ENCODE measurements at places on chromosomes 3 and 15.

DNA sequence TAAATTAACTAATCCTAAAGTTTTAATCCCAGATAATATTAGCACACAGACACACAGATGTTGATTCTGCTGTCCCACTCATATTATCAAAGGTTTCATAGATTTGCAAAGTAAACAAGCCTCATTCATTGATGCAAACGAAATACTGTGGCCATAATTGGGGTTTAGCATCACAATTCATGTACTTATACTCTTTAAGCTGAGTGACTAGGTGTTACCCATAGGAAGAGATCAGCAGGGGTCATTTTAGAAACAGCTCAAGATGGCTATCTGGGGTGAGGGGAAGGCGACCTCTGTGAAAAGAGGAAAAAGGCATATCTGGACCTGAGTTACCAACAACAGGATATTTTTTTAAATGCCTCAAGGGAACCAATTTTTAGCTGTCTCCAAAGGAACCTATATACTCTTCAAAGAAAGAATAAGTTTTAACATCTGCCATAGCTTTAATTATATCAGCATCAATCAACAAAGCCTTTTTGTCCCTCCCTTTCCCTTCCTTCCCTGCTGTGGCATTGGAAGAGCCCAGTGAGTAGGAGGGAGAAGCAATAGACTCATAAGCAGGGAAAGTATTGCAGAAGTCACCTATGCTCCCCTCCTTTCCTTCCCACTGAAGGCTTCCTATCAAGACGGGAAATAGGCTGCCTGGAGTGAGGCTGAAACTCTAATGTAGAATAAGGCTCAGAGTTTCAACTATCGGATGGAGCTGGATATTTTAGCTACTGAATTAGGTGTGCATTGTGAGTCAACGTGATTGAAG, 553.4 kb downstream of the ZIC1 start:
- no peak for DNase-seq

GRCh38 chr3:46062679-46063078, 35.4 kb upstream of the XCR1 start:
- no peak for DNase-seq

DNA sequence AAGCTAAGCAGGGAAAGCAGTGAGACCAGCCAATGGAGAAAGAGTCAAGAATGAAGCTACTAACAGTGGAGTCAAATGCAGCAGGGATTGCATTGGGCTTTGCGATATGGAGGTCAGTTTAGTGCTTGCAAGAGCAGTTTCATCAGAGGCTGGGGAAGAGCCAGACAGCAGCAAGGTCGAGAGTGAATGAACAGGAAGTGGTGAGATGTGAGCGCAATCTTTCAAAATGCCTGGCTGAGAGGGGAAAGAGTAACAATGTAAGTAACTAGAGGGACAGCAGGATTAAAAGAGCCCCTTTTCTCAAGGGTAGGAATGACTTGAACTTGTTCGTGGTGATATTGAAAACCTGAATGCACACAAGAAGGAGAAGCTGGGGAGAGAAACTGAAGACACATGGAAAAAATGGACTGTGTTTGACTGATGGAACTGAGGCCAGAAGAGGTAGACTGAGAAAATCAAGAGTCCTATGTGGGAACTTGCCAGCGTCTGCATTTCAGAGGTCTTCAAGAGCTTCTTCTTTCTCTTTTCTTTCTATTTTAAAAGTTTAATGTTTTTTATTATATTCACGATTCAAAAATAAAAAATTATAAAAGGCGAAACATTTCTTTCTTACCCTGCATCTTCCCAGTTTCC, 30.6 kb upstream of the GPR160 start:
- DNase-seq, result peak; percentile 44

GRCh38 chr15:36608180-36608579, 28.8 kb downstream of the CDIN1 start:
- no peak for DNase-seq

DNA sequence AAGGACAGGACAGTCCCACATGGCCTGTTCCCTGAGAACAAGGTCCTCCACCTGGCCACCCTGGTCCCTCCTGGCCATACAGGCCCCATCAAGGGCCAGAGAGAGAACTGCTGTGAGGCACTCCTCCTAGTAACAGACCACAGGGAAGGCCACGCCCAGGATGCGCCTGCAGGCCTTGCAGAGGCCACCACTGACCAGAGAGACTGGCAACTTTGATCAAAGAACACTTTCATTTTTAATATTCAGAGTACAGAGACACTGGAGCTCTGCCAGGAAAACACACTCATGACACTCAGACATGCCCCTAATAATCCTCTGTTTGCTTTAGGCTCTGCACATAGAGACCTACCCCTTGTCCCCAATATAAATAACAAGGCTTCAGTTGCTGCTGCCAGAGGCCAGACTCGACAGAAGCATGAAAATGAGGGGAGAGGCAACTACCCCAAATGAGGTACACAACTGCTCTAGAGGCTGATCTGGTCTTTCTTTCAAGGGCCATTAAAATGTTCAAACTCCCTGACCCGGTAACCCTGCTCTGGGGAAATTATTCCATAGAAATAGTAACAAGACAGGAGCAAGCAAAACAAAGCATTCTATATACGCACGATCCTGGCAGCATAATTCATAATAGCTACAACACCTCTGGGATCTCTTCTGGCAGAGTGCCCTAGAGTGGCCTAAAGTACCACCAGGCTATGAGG, 44.8 kb downstream of the CCDC12 start:
- no peak for DNase-seq

- no peak for DNase-seq
Measured at GRCh38 chr3:25139267-25139666, 288.8 kb upstream of the RARB start.

DNA sequence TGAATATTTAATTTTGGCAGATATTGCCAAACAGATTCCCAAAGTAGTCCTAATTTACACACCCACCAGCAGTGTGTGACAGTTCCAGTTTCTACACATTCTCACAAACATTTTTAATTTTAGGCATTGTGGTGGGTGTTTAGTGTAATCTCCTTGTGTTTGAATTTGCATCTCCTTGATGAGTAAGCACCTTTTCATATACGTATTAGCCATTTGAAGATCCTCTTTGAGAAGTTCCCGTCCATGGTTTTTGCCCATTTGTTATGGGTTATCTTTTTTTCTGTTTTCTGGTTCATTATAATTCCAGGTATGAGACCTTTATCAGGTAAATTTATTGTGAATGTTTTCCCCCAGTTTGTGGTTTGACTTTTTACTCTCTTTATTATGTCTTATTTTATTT, 2.3 kb upstream of the TM4SF19 start:
- DNase-seq, result no peak

GRCh38 chr3:66200147-66200546, 20.7 kb upstream of the SLC25A26 start:
- no peak for DNase-seq

GRCh38 chr15:60969658-60970057, 259.4 kb downstream of the RORA start:
- no peak for DNase-seq

- no peak for DNase-seq
Measured at GRCh38 chr3:154235330-154235729, 89.0 kb downstream of the DHX36 start.

DNA sequence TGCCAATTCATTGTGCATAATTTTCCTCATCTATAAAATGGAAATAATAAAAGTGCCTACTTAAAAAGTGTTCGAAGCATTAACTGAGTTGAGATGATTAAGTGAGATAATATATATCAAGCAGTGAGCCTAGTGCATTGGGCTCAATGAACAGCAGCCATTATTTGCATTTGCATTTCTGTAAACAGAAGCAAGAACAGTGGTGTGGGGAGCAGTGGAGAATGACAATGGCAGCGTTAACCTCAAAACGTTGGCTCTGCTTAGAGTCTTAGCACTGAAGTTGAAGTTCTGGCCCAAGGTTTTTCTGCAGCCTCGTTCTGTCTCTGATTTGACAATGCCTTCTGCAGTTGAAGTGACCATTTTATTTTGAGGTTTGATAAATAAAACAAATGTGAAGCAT, 466.3 kb upstream of the ONECUT1 start:
- DNase-seq, result no peak

DNA sequence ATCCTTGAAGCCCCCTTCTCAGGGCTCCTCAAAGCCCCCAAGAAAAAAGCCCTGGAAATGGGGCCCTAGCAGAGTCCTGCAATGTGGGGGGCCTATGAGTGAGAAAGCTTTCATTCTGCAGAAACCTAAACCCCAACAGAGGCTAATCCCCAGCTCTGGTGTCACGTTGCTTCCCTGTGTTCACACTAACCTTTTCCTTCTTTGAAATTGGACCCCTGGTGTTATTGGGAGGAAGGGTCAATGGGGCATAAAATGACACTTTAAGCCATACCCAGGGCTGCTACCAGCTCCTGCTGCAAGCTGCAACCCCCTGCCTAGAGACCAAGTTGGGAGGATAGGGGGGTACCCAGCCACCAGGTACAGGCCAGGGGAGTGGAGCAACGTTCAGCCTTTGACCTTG, 2.1 kb downstream of the CYP1A2 start:
- DNase-seq, result no peak

DNA sequence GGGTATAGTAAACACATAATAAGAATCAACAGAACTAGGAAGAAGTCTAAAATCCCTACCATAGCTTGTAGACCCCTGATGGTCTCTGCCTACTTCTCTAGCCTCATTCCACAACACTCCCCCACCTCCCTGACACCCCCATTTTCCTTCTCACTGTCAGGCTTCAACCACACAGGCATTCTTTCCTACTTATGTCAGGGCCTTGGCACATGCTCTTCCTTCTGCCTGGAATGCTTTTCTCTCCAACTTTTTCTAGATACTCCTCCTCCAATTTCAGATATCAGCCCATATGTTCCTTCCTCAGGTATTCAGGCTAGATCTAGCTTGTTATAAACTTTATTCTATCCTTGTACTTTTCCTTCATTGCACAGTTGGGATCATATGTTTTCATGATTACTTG, 106.0 kb upstream of the MRPL3 start:
- no peak for DNase-seq

DNA sequence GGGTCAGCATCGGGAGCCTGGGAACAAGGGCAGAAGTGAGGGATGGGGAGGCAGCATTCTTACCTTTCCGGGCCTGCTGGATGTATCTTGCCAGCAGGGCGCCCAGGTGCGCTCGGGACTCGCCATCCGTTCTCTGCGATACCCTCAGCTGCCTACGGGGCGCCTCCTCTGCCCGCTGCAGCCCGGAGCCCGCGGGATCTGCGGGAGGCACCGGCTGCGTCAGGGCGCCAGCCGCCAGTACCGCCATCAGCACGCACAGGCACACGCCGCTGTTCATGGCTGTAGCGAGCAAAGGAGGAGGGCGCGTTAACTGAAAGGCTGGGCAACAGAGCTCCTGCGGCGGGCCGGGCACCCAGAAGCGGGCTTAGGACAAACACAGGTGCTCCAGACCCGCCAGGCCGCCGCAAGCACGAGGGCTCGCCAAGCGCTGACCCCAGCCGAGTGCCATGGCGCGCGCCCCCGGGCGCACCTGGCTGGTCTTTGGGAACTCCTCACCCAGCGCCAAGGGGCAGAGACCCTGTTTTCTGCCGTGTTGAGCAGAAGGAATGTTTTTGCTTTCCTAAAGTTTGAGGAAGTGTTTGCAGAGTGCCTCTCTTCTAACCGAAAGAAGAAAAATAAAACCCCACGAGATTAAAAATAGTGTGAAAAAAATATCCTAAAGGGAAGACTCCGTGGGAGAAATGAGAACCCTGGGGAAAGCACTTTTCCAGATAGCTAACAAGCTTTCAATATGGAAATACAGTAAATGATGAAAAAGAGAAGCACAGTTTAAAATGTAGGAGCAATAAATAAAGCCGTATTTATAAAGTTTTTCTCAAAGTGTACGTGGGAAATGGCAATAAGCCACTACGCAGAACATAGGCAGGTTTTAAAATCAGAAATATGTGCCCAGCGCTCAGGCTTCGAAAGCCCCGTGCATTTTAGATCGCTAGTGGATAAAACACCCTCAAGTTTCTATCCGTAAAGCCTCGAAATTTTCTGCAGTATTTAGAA, 2.3 kb downstream of the CCK start:
- DNase-seq, result peak; percentile 27
